ENCODE measurements at places on chromosomes 3 and 15.

GRCh38 chr15:81523867-81524266, 149.9 kb upstream of the TMC3 start:
- no peak for DNase-seq

DNA sequence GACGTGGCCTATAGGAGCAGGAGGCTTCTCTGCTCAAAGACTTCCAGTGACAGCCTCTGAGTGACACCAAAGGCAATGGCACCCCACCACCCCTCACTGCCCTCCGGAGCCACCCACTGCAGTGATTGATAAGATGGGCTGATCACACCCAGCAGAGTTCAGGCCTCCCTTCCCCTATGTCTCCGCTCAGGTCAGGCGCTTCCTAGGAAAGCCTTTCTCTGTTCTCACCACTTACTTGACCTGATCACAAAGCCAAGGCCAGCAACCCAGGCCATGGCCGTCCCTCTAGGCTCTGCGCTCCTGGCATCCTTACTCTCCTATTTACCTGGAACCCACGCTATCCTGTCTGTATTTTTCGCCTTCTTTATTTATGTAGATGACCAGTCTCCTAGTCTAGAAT, 282.3 kb downstream of the OCA2 start:
- DNase-seq: no peak

- DNase-seq: no peak
Observed at GRCh38 chr3:9935966-9936510, 2.4 kb downstream of the CRELD1 start.

- no peak for DNase-seq
Observed at GRCh38 chr15:87207990-87208580, 1048.5 kb downstream of the NTRK3 start.

GRCh38 chr3:46410669-46411068, 3.6 kb downstream of the CCRL2 start:
- no peak for DNase-seq

- no peak for DNase-seq
Observed at GRCh38 chr3:183824761-183825455, 469 bp downstream of the MAP6D1 start.

DNA sequence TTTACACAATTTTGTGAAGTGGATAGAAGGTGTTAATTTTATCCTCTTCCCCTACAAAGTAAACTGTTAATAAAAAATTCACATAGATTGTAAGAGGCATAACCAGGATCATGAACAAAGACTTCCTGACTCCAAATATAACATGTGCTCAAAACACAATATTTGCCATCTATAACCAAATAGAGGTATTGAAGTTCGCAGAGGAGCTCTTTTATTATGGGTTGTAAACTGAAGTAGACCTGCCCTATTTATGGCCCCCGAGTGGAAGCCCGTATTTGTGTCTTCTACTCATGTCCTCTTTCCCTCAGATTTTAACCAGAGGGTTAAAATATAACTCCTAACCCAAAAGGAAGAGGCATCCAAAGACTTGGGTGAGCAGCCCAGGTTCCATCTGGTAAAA, 285.6 kb upstream of the COL8A1 start:
- DNase-seq: no peak

DNA sequence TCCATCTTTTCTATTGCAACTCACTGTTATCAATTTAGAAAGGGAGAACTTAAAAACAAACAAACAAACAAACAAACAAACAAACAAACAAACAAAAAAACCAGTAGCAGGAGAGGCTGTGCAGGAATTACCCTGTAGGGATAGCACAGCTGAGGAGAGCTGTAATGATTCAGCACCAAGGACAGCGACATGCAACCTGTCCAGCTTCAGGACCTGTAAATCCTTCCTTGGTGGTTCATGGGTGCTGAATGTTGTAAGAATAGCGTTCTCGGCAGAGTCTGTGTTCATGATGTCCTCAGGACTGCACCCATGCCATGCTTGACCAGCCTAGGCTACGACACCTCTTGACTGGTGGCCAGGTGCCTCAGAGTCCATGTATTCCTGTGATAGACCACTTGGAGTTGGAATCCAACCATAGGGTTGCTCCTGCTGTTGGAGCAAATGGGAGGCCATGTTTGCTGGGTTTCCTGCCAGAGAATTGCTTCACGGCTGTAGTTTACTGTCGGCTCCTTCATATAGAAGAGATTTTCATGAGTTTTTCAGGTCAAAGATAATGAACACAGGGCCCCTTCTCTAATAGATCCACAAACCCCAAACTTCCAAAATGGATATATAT, 65.9 kb downstream of the CACNA2D3 start:
- no peak for DNase-seq

DNA sequence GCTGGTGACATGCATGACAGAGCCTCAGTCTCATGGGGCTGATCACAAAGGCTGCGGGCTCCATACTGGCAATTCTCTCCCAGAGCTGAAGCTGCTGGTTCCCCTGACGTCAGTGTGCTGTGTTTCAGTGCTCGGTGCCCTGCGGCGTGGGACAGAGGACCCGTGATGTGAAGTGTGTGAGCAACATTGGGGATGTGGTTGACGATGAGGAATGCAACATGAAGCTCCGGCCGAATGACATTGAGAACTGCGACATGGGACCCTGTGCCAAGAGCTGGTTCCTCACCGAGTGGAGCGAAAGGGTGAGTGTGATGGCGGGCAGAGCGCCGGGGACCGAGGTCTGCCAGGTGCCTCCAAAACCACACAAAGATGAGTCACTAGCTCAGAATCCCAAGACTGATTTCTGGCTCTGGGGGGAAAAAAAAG, 62.0 kb upstream of the NR2E3 start:
- no peak for DNase-seq

GRCh38 chr15:72199721-72200212, 2.2 kb upstream of the GRAMD2A start:
- peak; percentile 79 for DNase-seq

- DNase-seq: no peak
Observed at GRCh38 chr3:172145031-172145686, 105.8 kb downstream of the FNDC3B start.

DNA sequence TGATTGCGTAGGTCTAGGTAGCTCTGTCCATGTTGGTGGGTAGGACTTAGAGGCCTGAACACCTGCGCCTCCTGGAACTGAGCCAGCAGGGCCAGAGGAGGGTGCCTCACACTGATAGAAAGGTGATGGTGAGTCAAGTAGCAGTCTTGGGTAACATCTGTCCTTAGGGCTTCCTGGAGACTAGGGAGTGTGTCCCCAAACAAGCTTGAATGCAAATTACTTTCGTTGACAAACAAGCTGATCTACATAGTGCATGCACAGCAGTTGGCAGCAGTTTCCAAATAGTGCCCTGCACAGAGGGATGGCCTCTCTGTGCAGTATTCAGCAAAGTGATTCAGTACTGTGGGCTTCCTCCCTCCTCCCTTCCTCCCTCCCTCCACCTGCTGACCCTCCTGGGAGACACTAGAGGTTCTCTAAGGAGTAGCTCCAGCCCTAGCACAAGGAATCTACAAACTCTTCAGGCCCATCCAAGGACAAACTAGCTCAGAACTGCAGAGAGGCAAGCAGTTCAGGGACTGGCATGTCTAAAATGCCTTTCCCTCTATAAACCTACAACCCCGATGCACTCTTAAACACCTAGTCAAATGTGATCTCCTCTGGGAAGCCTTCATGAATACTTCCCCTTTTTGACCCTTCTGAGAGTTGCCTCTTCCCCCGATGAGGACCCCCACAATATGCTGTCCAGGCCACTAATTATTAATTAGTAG, 61.0 kb downstream of the TLE3 start:
- DNase-seq: no peak

- DNase-seq: peak; percentile 85
Observed at GRCh38 chr15:38696109-38696727, 131.6 kb upstream of the RASGRP1 start.

GRCh38 chr3:94004301-94004910, 24.0 kb downstream of the STX19 start:
- DNase-seq: peak; percentile 70

DNA sequence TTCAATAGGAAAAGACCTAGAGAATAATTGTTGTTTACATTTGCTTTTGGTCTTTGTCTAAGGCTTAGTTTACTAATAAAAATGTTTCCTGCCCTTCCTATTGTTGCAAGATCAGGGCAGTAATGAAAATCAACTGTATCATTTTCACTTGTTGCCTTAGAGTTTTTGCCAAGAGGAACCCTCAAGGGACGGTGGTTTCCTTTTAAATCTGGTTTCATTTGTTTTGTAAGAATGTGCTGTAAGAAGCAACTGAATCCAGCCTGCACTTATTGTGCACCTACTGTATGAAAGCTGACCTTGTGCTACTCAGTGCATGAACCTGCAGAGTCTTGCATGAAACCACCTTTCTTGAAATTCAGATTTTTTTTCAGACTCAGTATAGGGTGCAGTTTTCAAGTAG, 5.3 kb downstream of the IGF1R start:
- no peak for DNase-seq

GRCh38 chr15:57421110-57421509, 44.8 kb downstream of the CGNL1 start:
- no peak for DNase-seq

DNA sequence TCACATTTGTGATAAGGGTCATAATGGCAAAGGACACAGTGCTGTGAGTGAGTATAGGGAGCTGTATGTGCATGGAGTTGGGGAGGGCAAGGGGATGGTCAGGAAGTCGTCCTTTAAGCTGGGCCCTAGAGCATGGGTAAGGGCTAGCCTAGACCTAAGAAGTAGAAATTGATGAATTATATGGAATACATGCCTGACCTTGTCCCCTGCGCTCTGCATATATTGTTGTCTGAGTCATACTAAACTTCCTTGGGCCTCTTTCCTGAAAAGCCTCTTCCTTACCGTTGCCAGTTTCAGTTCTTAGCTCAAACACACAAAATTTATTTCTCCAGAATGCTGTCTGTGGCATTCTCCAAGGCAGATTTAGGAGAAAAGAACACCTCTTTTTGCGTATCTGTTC, 4.6 kb downstream of the SNRK start:
- DNase-seq: no peak

- DNase-seq: no peak
Observed at GRCh38 chr3:67578416-67578815, 76.0 kb downstream of the SUCLG2 start.

DNA sequence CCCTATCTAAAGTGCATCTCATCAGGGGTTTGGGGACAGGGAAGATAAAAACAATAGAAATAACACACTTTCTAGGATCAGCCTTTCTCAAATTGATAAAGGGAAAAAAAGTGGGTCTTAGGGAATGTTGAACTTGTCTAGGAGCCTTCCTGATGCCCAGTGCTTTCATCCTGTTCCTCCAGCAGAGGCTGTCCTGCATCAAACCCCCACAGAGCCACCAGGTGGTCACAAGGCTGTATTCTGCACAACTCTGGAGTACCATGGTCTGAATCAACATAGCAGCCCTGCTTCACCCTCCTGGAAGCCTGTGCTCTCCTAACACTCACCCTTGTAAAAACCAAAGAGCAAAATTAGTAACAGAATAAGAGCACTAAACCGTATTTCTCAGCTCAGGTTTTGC, 118.5 kb upstream of the SLC25A36 start:
- DNase-seq: no peak

- no peak for DNase-seq
Observed at GRCh38 chr3:12817343-12817710, 20.8 kb downstream of the CAND2 start.

DNA sequence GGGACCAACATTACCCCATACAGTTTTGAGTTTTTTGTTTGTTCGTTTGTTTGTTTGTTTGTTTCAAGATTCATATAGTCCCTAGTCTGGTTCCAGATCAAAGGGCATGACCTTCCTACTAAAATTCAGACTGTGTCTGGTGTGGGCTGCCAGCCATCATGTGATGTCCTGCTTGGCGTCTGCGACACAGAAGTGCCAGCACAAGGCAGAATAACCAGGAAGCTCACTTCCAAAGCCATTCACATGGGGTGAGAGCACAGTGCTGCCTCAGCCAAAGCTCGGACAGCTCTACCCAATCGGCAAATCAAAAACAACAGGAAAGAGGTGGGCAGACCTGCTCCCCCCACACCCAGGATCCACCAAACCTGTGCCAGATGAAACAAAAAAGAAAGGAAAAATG, 142.6 kb upstream of the THBS1 start:
- DNase-seq: no peak

DNA sequence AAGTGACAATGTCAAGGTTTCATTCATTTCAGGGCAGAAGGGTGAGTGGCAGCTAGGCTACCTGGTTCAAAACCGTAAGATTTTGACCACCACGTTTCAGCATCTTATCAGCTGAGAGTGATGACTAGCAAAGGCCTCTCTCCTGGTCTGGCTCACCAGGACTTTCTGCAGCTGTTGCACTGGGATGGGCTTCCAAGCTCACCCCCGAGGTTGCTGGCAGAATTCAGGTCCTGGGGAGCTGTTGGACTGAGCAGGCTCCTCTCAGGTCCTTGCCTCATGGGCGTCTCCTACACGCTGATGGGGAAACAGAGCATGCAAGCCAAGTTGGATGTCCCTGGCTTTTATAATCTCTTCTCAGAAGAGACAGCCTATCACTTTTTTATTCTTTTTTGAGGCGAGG, 88.8 kb upstream of the RNU6-1 start:
- no peak for DNase-seq

DNA sequence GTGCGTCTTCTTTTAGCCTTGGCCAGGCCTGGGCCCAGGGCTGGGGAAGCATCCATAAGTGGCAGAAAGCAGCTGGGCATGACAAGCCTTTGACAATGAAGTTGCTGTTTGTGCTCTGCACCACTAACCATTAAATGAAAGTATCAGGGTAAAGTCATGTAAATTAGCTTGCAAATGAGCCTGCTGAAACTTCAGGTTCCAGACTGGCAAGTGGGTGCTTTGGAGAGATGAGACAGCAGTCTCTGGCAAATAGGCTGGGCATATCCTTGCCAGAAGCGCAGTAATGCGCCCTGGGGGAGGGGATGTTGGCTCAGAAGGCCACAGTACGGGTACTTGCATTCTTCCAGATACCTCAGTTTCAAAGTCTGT, 40.7 kb downstream of the RAB6B start:
- DNase-seq: no peak

DNA sequence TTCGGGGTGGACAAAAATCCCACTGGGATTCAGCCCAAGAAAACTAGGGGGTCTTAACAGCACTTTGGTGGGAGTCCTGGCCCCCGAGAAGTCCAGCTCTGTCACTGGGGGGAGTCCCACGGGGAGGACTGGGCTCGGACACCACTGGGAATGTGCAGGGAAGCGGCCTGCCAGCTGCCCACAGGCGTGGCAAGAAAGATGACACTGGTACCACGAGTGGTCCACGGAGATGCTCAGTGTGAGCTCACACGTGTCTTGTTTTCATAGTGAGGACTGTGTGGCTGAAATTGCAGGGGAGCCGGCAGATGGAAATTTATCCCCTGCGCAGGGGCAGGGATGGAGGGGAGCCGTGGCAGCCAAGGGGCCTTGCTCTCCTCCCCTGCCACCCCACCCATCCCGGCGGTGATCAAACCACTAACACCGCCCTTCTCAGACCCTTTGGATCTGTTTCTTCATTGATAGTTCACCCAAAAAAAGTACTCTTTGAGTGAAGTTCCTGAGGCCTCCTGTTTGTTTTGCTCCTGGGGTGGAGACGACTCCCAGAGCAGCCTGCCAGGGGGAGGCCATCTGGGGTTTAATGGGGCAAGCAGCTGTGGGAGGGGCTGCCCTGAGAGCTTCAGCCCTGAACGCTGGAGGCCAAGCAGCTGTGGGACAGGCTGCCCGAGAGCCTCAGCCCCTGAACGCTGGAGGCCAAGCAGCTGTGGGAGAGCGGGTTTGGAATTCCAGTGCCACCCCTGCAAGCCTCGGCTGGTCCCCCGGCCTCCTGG, 130.9 kb downstream of the LRRK1 start:
- no peak for DNase-seq

- DNase-seq: no peak
Observed at GRCh38 chr15:27218426-27218825, 247.4 kb downstream of the GABRG3 start.

Data from CD4-positive, alpha-beta T cell treated with Interleukin-4 for 4 hours (primary cell).